ENCODE measurements at places on chromosomes 1 and 21. TPM values are rescaled to one million over a fixed set of nuclear protein-coding genes. Genes with fewer than 3 reads are reported as not detected.

DNA sequence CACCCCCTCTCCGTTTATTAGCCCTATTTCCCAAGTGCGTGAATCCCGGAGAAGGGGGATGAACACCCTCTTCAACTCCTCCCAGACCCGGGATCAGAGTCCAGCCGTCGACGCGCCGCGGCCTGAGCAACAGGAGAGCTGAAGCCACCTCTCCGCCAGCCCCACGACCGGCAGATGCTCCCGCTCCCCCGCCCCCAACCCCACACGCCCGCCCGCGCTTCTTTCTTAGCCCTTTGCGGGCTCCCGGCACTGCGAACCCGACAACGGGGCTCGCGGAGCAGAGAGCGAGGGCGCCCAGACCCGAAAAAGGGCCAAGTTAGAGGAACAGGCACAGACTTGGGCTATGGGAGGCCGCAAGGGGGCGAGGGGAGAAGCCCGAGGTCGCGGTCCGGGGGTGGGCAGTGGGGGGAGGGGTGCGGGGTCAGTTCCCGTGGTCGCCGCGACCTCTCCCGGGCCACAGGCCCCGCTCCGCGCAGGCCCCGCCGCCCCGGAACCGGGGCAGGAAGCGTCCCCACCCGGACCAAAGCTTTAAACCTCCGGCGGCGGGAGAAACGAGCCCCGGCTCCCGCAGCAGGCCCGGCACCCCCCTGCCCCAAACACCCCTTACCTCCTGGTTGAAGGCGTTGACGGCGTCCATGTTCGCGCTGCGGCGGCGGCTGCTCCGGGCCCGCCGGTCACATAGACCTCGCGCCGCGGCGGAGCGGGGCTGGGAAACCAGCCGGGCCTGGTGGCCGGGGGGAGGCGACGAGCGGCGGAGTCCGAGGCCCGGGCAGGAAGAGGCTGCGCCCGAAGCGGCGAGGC lies 662 bp downstream of the SCAF4 start:
- peak; percentile 7 for DNase-seq

DNA sequence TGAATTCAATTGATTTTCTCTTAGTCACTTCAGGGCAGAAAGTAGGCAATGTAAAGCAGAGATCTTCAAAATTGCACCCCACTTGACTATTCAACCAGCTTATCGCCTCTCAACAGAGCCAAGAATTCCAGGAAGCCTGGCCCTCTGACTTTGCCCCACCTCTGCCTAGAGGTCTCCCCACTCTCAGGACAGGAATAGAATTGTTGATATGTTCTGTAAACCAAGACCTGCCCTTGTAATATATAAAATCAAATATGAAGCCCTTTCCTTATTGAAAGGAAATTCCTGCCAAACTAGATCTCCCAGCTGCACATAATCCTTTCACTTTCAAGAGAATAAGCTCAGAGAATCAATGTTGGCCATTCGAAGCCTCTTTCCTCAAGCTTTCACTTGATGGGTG lies 116.1 kb upstream of the DPT start:
- no peak for DNase-seq

DNA sequence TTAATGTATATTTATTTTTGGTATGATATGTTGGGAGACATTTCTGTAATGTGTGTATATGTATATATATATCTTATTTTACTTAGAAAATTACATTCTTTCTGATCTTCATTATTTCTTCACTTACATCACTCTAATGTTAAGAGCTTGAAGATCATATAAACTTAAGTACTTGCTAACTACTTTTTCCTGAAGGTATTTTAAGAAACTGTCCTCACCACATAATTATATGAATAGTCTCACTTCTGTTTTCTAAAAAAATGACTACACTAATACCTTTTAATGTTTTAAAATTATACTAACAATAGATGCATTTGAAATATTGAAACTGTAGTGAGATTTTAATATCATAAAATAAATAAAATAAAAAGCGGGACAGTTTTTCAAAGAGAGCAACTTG lies 377.1 kb downstream of the LRRIQ3 start:
- no peak for DNase-seq

GRCh38 chr1:161705537-161705936 lies 1.5 kb upstream of the FCRLA start:
- DNase-seq: no peak

DNA sequence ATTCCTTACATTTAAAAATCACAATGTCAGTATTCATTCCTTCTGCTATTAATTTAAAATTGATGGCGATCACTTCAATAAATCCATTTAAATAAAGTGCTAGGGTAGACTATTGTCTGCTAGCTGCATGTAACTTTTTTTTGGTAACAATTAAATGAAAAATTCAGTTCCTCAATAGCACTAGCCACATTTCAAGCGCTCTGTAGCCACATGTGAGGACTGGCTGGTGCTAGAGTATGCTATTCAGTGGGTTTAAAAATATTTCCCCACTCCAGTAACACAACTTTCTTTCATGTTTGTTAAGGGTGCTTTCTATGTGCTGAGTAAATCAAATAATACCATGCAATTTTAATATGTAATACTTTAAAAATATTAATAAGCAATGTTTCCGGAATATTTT lies 108.2 kb downstream of the LTN1 start:
- no peak for DNase-seq

GRCh38 chr1:185351734-185352466 lies 34.9 kb upstream of the IVNS1ABP start:
- DNase-seq: no peak

DNA sequence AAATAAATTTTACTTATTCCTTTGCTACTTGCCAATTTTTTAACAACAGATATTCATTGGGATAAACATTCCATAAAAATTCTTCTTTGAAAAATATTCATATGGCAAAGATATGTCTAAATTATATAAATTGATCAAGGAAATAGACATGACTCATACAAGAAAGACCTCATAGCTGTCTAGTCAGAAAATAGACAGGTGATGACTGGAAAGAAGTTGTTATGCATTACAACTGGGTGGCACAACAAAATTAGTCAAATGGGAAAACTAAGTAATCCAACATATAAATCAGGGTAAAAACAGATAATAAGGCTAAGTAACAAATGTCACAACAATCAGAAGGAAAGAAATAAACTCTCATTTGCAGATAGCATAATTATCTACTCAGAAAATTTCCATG lies 92.0 kb downstream of the USH2A start:
- no peak for DNase-seq

GRCh38 chr1:3714284-3714741 lies 37.9 kb upstream of the CCDC27 start:
- no peak for DNase-seq

- no peak for DNase-seq
Observed at GRCh38 chr1:67110352-67110751, 24.4 kb downstream of the C1orf141 start.

GRCh38 chr1:11858968-11859871 lies 475 bp upstream of the NPPB start:
- DNase-seq: peak; percentile 41

- peak; percentile 54 for DNase-seq
Observed at GRCh38 chr1:46477153-46477929, 12.3 kb upstream of the DMBX1 start.

DNA sequence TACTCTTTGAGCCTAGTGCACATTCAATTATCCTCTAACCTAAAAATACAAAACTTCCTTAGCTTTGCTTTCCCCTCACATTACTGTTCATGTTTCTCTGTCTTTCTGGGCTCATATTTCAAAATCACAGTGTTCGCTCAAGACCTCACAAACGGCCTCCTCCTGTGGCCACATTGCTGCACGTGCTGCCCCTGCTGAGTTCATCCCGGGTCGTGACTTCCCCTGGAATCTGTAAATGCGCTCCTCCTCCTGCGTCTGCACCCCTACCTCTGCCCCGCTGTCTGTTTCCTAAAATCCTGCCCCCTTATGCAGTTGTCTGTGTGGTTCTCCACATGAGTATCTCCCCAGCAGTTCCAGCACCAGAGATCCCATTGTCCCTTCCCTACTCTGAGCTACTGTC lies 45.5 kb upstream of the RAVER2 start:
- DNase-seq: no peak

DNA sequence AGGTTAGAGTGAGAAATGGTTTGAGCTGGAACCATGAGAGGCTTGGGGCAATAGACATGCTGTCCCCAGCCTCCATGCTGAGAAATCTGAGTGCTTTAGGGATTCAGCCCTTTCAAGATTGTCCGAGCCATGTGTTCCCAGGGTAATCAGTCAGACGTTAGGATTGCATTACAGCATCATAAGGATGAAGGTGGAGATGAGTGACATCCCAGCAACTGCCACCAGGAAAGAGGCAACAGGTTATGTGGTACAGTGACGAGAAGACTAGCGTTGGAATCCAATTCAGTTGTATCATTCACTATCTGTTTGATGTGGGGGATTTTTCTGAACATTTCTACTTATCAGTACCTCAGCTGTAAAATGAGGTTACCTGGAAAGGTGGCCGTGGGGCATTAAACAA lies 1.7 kb downstream of the CAMK1G start:
- no peak for DNase-seq

GRCh38 chr1:117694543-117694942 lies 88.7 kb downstream of the TENT5C start:
- DNase-seq: no peak

GRCh38 chr1:115303364-115303763 lies 34.7 kb downstream of the NGF start:
- DNase-seq: no peak

- no peak for DNase-seq
Observed at GRCh38 chr21:21952566-21952965, 954.4 kb downstream of the NCAM2 start.

DNA sequence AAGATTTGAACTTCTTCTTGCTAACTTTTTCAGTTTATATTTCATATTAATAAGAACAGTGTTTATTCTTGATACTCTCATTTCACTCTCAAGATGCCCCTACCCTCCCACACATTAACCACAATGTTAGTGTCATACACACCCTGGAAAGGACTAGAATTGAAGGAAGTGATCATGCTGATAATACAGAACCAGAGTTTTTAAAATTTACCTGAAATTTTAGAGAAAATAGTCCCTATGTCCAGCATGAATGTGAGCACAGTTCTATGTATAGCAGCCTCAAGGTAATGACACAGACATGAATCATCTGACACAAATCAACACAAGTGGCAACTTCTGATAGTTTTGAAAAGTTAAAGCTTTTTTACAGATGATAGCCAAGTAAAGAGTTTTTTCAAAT lies 26.0 kb downstream of the RGS1 start:
- no peak for DNase-seq

- no peak for DNase-seq
Observed at GRCh38 chr1:31786366-31787060, 22.4 kb upstream of the ADGRB2 start.

Gene GSTM5
- total RNA-seq: 0.12 TPM

Gene KLHDC7A
- not detected for total RNA-seq

Gene AGO4
- total RNA-seq: 8.1 TPM

Gene C1orf94
- not detected for total RNA-seq

Gene WDR64
- total RNA-seq: not detected

Gene HCN3
- total RNA-seq: 1.6 TPM

Gene KRTAP12-2
- not detected for total RNA-seq

Gene CLCNKA
- not detected for total RNA-seq

Gene NCAM2
- 14.0 TPM for total RNA-seq

Gene VASH2
- 1.3 TPM for total RNA-seq

Data from NCI-H460 (cell line).